ENCODE measurements at places on chromosomes 4 and X.

DNA sequence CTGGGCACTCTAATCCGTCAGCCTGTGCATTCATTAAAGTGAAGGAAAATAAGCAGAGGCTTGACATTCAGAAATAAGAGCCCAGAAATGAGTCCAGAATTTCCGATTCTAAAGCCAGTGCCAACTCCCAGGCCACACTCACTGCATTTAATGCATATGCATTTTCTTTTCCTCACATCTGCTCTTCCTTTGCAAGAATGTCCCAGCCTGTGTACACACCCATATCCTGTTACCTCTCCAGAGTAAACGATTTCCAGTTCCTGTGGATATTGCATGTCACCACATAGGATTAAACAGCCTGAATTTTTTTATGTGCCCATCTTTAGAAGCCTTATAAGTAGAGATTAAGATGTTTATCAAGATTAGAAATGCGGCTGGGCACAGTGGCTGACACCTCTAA lies 27.5 kb downstream of the ARX start:
- no peak for DNase-seq

GRCh38 chr4:3462790-3463415 lies at the start of gene DOK7:
DOK7 (plus strand) TSS chr4:3463306; CDS start chr4:3463376, 70 bp downstream.
- DNase-seq, result peak; percentile 61

GRCh38 chr4:48462363-48462762 lies 20.8 kb upstream of the SLC10A4 start:
- DNase-seq, result no peak

DNA sequence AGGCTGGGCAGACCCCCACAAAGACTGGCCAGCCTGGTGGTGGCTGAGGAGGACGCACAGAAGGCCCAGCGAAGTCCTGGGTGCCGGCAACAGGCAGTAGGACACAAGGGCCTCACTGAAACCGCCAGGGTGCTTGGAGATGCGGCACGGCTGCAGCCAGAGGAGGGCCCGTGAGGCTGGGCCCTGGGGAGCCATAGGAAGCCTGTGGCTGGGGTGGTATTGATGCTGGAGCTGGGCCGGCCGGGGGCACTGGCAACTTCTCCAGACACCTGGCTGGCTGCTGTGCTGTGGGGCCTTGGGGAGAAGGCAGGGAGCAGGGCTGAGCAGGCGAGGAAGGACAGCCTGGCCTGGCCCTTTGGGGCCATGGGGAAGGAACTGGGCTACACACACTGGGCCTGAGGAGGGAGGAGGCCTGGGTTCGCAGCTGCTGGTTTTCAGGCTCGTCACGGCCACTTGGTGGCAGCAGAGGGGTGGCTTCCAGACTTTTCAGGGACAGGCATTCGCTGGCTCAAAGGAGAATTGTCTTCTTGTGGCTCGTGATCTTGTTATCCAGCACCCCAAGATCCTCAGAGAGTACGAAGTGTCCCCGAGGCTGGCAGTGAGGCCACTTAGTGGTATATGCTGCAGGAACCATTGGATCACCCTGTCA lies 37.2 kb downstream of the ATP2B3 start:
- DNase-seq, result peak; percentile 72

GRCh38 chr4:103118166-103118565 lies 18.5 kb upstream of the BDH2 start:
- no peak for DNase-seq

DNA sequence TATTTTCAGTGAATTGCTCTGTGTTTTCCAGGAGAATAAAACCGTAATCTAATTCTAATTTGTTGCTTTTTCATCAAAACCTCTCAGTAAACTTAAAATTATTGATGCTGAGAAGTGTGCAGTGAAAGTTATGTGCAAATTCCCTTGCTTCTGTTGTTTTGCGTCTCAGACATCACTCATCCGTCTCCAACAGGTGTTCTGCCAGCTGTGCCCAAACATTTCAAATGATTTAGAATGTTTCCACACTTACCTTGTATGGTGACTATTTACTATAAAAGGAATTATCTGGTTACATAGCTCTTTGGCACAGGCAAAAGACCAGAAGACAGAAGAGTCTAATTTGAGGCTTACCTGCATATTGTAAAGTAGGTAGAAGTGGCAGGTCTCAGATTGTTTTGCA lies 184.0 kb downstream of the BMPR1B start:
- DNase-seq, result no peak

- no peak for DNase-seq
Observed at GRCh38 chr4:16759931-16760582, 138.4 kb downstream of the LDB2 start.

DNA sequence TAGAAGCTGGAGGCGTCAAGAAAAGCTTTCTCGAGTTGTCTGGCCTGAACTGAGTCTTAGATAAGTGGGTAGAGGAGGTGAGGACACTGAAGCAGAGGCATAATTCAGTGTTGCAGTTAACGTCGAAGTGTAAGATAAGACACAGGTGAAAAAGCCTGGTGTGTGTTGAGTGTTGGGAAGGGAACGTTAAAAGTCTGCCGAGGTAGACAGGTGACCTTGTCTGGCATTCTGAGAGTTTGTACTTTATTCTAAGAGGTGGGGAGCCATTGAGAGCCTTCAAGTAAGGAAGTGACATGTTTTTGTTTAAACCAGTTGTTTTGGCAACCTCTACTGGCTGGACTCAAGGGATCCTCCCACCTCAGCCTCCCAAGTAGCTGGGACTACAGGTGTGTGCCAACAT lies 219.1 kb downstream of the SHROOM3 start:
- no peak for DNase-seq

- DNase-seq, result no peak
Observed at GRCh38 chr4:41839916-41840854, 91.7 kb upstream of the PHOX2B start.

- no peak for DNase-seq
Observed at GRCh38 chr4:161005746-161006145, 1158.1 kb downstream of the FSTL5 start.

GRCh38 chr4:155742310-155743015 lies 16.4 kb upstream of the GUCY1B1 start:
- DNase-seq, result no peak

GRCh38 chrX:12891915-12892506 lies 14.4 kb upstream of the TLR8 start:
- DNase-seq, result no peak

GRCh38 chr4:176622251-176622948 lies 170.3 kb downstream of the VEGFC start:
- no peak for DNase-seq

DNA sequence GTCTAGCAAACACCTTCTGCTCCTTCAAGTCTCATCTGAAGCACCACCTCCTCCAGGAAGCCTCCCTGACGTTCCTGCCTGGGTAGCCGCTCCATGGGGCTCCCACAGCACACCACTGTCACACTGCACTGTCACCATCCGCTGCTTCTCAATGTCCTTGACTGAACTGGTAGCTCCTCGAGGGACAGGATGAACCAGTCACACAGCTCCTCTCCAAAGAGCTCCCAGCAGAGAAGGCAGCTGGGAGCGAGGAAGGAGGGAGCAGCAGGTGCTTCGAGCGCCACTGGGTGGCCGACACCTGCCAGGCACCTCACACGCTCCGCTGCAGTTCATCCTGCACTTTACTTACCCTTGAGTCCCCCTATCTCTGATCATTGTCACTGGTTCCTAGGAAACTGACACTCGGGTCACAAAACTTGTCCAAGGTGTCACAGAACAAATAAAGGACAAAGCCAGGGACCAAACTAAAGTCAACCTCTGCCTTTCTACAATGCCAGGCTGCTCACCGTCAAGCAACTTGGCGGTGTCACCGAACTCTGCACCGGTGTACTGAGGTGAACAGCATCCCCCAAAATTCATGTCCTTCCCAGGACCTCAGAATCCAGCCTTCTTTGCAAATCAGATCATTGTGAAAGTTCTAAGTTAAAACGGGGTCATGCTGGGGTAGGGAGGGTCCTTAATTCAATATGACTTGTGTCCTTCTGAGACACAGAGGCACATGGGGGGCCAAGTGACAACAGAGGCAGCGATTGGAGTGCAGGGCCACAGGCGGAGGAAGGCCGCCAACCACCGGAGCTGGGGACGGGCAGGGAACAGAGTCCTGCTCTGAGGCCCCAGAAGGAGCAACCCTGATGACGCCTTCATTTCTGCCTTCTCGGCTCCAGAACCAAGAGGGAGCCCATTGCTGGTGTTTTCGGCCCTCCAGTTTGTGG lies 5.5 kb upstream of the S100P start:
- DNase-seq, result peak; percentile 75

GRCh38 chr4:83906561-83906960 lies 370.7 kb downstream of the GPAT3 start:
- DNase-seq, result no peak

DNA sequence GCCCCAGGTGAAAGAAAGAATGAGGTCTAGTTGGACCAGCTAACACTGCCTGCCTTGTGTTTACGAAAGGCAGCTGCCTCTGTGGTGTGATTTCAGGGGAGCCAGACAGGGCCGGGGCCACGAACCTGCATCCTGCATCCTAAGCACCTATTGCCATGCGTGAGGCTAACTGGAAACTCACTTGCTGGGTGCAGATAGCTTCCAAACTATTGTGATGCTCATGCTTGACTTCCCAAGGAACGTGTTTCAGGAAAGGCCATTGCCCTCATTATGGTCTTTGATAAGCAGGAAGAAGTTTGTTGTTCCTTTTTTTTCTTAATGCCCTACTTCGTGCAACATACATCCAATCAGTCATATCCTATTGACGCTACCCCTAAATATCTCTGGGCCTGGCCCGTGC lies 2.3 kb upstream of the IRF2 start:
- no peak for DNase-seq

- DNase-seq, result no peak
Observed at GRCh38 chr4:100882661-100883060, 364.8 kb upstream of the EMCN start.

- DNase-seq, result no peak
Observed at GRCh38 chr4:109912706-109913595, at the start of gene EGF. EGF (plus strand) TSS chr4:109912883; CDS start chr4:109913336, 453 bp downstream.

- DNase-seq, result no peak
Observed at GRCh38 chrX:850471-850916, 219.9 kb downstream of the SHOX start.

- DNase-seq, result no peak
Observed at GRCh38 chr4:124883632-124884031, 171.1 kb upstream of the ANKRD50 start.

- no peak for DNase-seq
Observed at GRCh38 chrX:74259885-74260491, 44.0 kb upstream of the ZCCHC13 start.

DNA sequence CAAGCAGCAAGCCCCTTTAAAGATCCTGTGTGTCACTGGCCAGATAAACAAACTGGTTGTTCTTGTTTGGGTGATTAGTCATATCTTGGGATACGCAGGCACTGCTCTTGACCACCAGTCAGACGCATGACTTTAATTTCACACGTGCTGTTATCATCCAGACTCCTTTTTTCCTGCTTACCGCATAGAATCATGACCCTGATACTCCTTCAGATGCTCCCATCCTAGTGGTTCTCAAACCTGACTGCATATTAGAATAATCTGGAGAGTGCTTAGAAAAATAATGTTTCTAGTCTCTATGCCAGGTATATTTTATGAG lies 78.8 kb downstream of the CLDN22 start:
- peak; percentile 33 for DNase-seq

DNA sequence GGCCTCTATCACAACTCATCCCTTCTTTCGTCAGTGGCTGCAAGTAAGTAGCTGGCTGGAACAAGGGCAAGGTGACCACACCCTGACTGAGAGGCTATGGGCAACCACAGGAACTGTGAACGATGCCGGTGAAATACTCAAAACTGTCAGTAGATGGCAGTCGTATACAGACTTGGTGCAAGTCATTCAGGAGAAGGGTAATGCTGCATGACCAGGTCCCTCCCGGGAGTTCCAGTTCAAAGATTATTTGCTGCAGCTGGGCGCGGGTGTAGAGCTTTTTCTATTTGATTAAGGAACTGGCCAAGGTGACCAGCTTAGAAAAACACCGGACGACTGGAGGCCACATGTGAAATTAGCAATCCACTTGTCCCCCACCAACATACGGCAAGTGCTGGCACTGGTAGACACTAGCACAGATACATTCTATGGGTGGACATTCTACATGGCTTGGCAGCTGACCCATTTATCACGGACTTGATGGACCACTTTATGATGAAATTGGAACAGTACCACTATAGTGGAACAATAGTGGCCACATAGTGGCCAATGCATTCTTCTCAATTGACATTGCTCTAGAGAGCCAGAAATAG lies 726.6 kb downstream of the TRAM1L1 start:
- peak; percentile 85 for DNase-seq

DNA sequence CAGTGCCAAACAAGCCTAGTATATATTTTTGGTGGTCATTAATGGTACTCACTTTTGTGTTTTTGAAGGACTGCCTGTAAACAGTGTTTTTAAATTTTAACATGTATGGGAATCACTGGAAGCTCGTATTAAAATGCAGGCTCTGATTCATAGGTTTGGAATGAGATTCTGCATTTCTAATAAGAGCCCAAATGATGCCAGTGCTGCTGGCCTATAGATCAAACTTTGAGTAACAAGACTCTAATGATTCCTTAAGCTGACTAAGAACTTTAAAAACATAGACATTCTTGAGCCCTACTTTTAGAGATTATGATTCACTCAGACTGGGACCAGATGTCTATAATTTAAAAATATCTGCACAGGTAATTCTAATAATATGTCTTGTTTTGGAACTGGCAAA lies 823.2 kb upstream of the LCORL start:
- no peak for DNase-seq

GRCh38 chr4:18056030-18056429 lies 34.5 kb upstream of the LCORL start:
- no peak for DNase-seq

DNA sequence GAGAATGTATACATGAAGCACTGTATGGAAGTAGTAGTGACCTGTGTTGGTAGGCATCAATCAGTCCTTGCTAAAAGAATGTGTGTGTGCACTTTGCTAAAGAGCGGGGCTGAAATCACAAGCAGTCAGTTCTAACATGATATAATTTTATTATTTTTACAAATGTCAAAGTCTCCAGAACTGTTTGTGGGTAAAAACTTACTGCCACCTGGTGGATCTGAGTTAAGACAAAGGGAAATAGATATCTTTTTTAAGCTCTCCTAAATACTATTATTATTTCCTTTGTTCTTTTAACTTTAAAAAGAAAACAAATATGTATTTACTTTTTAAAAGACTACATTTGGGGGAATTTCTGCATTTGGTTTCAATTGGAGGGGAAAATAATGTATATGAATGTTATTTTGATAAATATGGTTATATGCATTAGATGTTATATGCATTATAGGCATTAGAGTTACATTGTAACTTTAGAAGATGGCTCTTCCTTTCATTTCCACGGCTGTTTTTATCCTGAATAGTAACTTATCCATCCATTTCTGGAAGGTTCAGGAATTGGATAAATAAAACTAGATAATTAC lies 7.8 kb upstream of the CLOCK start:
- no peak for DNase-seq

DNA sequence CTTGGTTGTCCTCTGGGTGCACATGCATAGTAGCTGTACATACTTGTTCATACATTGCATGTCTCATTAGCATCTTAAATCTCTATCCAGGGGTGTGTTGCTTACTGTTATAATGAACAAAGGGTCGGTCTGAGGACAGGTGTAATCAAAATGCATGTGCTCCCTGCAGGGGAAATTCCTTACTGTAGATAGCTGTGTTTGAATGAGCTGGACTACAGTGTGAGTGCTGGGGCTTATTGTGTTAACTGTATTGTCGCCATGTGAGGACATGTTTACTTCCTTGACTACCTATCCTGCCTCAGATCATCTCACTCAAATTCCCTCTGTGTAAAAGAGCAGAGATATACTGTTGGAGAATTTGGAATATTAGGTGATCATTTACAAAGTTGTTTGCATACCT lies 98.7 kb downstream of the KLHL34 start:
- DNase-seq, result no peak
